ENCODE measurements at places on chromosomes 12 and 14.
A peak's percentile ranks its signal among the peaks of the same experiment; 100 is the strongest.

DNA sequence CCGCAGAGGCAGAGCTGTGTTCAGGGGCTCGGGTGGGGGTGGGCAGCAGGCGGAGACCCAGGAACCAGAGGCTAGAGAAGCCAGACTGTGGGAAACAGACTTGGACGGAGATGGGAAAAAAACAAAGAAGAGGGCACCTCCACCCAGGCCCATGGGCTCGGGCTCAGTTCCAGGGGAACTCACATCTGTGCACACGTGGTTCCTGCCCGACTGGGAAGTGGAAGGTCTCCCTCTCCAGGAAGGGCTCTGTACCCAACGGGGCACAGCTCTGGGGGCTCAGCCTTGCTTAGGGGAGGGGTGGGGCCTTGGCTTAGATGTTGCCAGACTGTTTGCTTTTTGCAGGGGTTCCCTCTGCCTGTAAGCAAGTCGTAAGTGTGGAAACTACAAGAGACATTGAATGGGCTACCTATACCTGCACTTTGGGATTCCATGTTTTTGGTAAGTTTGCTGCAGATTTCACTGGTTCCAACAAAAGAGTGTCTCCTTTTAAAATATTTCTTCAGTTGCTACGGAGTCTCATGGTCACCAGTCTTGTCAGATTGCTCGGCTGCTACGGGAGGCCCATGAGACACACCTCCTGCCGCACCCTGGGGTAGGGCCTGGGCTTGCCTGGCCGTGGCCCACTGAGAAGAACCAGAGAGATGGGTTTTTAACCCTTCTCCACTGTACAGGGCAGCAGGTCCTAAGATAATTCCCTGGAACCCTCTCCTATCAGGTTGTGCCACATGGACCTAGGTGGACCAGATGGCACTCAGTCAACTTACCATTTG lies 127.6 kb upstream of the EVL start:
- DNase-seq: no peak
- no peak overlapping the region for H3K4me3 ChIP-seq
- no peak overlapping the region for H3K27ac ChIP-seq
- no peaks in the 10 kb centered on the region for H3K27me3 ChIP-seq

- no peak overlapping the region for H3K4me3 ChIP-seq
- no peak for DNase-seq
- H3K27me3 ChIP-seq: no peaks in the 10 kb centered on the region
- no peak overlapping the region for H3K27ac ChIP-seq
These were observed 43.9 kb upstream of the IQSEC3 start for GRCh38 chr12:22530-23201.

GRCh38 chr12:106495354-106495965 lies 87.3 kb upstream of the RFX4 start:
- no peak for DNase-seq
- peak overlapping the region; percentile 66 for H3K27ac ChIP-seq
- no peaks in the 10 kb centered on the region for H3K27me3 ChIP-seq
- H3K4me3 ChIP-seq: no peak overlapping the region
- H3K36me3 ChIP-seq: peaks cover 11% of the 10 kb centered on the region

- peaks cover 21% of the 10 kb centered on the region for H3K27me3 ChIP-seq
- no peak overlapping the region for H3K27ac ChIP-seq
- no peaks in the 10 kb centered on the region for H3K36me3 ChIP-seq
- no peak for DNase-seq
These were observed 156.0 kb downstream of the ADCK1 start for GRCh38 chr14:77955816-77956484.

- H3K27me3 ChIP-seq: peaks cover 3% of the 10 kb centered on the region
- no peak overlapping the region for H3K4me3 ChIP-seq
- DNase-seq: no peak
These were observed 25.5 kb downstream of the SERPINA11 start for GRCh38 chr14:94427016-94427613.

- H3K27me3 ChIP-seq: peaks cover 12% of the 10 kb centered on the region
- H3K36me3 ChIP-seq: peaks cover 6% of the 10 kb centered on the region
- H3K27ac ChIP-seq: no peak overlapping the region
- no peak for DNase-seq
- H3K4me3 ChIP-seq: no peak overlapping the region
- peaks cover 3% of the 10 kb centered on the region for H3K4me1 ChIP-seq
These were observed 57.3 kb downstream of the TTC7B start for GRCh38 chr14:90758959-90759358.

GRCh38 chr14:20631023-20631879 lies 10.2 kb downstream of the OR6S1 start:
- DNase-seq: no peak
- no peaks in the 10 kb centered on the region for H3K36me3 ChIP-seq
- peak overlapping the region; percentile 77 for H3K4me3 ChIP-seq
- peaks cover 14% of the 10 kb centered on the region for H3K4me1 ChIP-seq
- H3K27ac ChIP-seq: peak overlapping the region; percentile 90

- H3K36me3 ChIP-seq: no peaks in the 10 kb centered on the region
- H3K27ac ChIP-seq: no peak overlapping the region
- no peaks in the 10 kb centered on the region for H3K4me1 ChIP-seq
These were observed 366.5 kb upstream of the OR4E1 start for GRCh38 chr14:22039938-22040780.

GRCh38 chr12:75528272-75528671 lies 16.9 kb upstream of the KRR1 start:
- H3K4me1 ChIP-seq: peaks cover 8% of the 10 kb centered on the region
- no peak overlapping the region for H3K27ac ChIP-seq
- no peak for DNase-seq
- H3K27me3 ChIP-seq: no peaks in the 10 kb centered on the region
- no peak overlapping the region for H3K4me3 ChIP-seq
- H3K36me3 ChIP-seq: no peaks in the 10 kb centered on the region

DNA sequence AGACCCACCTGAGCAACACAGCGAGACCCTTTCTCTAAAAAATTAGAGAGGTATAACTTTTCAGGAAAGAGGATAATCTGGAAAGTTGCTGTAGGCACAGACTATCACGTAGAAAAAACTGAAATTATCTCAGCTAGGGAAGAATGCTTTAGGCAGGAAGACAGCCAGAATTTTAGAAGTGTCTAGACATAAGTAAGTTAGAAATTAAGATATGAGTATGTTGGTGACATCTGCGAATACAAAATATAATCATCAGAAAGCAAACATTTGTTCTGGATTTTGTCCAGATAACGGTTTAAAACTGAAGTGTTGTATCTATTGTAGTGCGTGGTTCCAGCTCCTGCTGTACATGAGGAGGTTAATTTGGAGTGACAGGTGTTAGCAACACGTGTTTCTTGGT lies 123.2 kb downstream of the FBXL14 start:
- no peak for DNase-seq
- no peaks in the 10 kb centered on the region for H3K27me3 ChIP-seq
- H3K36me3 ChIP-seq: peaks cover 5% of the 10 kb centered on the region
- peaks cover 8% of the 10 kb centered on the region for H3K4me1 ChIP-seq
- no peak overlapping the region for H3K4me3 ChIP-seq
- H3K27ac ChIP-seq: no peak overlapping the region

- H3K27ac ChIP-seq: peak within 1 kb of the TSS; percentile 84
- peaks cover 1% of the 10 kb centered on the region for H3K36me3 ChIP-seq
- peak within 1 kb of the TSS; percentile 92 for H3K4me3 ChIP-seq
- peaks cover 17% of the 10 kb centered on the region for H3K4me1 ChIP-seq
- peaks cover 7% of the 10 kb centered on the region for H3K27me3 ChIP-seq
These were observed at the start of gene TTC9 for GRCh38 chr14:70641548-70642302. TTC9 (plus strand) TSS chr14:70641916; CDS start chr14:70642130, 214 bp downstream.

DNA sequence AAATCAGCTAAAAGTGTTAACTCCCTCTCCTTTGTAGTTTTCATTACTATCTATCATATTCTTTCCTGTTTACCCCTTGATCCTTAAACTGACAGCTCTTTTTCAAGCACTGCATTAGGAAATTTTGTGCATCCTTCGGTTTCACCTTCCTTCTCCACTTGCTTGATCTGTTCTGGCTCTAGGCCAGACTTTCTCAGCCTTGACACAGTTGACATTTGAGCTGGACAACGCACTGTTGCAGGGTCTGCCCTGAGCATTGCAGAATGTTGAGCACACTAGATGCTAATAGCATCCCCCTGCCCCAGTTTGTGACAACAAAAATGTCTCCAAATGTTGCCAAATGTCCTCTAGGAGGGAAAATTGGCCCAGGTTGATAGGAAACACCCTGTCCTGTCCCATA lies 75.4 kb upstream of the KCNJ8 start:
- H3K27me3 ChIP-seq: peaks cover 3% of the 10 kb centered on the region
- H3K36me3 ChIP-seq: no peaks in the 10 kb centered on the region
- no peak overlapping the region for H3K4me3 ChIP-seq

DNA sequence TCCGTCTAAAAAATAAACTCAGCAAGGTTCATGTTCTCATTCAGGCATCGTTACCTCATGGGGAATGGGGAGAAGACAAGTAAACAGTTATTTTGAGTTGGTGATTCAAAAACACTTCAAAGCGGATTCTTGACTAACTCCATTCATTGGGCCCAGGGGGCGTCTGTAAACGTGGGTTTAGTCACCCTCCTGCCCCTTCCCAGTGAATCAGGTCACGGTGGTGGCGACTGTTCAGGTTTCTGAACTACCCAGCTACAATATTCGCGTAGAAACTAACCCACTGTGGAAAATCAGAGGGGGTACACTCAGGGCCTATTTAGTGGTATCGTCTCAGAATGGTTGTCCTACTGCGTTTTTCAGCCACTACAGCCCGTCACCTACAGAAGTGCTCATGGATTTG lies 15.2 kb downstream of the OR6S1 start:
- H3K4me3 ChIP-seq: peak overlapping the region; percentile 67
- H3K36me3 ChIP-seq: no peaks in the 10 kb centered on the region
- H3K4me1 ChIP-seq: peaks cover 14% of the 10 kb centered on the region
- peaks cover 91% of the 10 kb centered on the region for H3K27me3 ChIP-seq

- peak overlapping the region; percentile 93 for H3K4me3 ChIP-seq
- DNase-seq: no peak
- peaks cover 2% of the 10 kb centered on the region for H3K27me3 ChIP-seq
- peaks cover 5% of the 10 kb centered on the region for H3K36me3 ChIP-seq
These were observed 3.1 kb upstream of the TNS2 start for GRCh38 chr12:53046655-53047220.

- peak overlapping the region; percentile 38 for H3K27ac ChIP-seq
- no peak overlapping the region for H3K4me3 ChIP-seq
- peaks cover 11% of the 10 kb centered on the region for H3K4me1 ChIP-seq
- no peak for DNase-seq
- no peaks in the 10 kb centered on the region for H3K36me3 ChIP-seq
These were observed 8.5 kb upstream of the AMN1 start for GRCh38 chr12:31737345-31737744.
